ENCODE measurements at places on chromosomes 5 and 9.

DNA sequence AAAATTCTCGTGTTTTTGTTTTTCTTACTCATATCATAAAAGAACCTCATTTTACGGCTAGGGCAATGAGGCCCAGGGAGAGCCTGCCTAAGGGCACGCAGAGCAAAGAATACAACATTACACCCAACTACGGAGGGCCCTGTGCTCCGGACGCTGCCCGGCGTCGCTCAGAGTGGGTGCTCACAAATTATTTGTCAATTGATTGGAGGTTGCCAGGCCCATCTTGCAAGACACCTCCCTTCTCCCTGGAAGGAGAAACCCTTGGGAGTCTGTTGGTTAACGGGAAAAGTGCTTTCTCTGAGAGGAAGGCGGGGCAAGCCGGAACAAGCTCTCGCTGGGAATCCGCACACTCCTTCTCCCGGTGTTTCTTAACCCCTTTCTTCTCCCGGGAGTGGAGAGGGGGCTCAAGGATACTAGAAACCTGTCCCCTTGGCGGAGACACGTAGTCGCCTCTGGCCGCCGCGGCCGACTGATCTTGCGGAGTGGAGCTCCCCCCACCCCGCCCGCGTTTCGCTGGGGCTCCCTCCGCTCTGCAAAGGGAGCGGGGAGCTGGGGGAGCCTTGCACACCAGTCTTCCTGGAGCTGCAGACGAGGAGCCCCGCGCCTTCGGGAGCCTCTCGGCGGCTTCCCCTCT, 599.3 kb upstream of the SGCD start:
- no peaks in the 10 kb centered on the region for H3K4me1 ChIP-seq
- no peak overlapping the region for H3K27ac ChIP-seq
- peak overlapping the region; percentile 36 for H3K4me3 ChIP-seq
- DNase-seq, result no peak
- H3K36me3 ChIP-seq, result no peaks in the 10 kb centered on the region

DNA sequence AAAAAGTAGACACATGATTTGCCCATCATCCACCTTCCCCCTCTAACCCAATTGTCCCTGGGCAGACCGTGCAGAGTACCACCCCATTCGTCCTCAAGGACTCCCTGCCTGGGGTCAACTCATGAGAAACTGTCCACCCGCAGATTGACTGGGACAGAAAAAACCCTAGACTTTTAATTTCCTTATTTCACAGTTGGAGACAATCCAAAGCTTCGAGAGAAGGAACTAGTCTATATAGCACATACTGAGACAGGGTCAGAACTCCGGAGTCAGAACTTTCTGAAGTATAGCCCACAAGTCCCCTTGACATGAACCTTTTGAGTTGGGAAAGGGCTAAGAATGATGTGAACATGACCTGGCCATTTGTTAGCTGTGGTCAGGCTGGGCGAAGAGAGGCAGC, 7.5 kb upstream of the GPX3 start:
- H3K27me3 ChIP-seq, result no peaks in the 10 kb centered on the region
- H3K36me3 ChIP-seq, result no peaks in the 10 kb centered on the region
- DNase-seq, result no peak
- H3K4me3 ChIP-seq, result no peak overlapping the region
- no peaks in the 10 kb centered on the region for H3K4me1 ChIP-seq

DNA sequence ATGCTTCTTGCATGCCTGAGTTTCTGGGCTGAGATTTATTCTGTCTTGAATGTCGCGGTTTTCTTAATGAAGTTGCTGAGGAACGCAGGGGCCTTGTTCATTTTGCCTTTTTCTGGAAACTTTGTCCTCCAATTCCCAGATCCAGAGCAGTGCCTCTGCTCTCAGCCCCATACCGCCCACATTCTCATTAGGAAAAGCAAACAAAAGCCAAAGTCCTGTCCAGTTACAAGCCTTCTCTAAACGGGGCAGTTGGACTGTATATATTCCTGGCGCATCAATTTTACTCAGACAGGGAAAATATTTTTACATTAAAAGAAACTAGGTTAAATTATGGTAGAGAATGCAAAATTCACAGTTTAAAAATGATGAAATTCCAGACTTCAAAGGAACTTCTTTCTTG, 1.2 kb upstream of the PSAT1 start:
- H3K4me3 ChIP-seq, result no peak overlapping the region
- no peaks in the 10 kb centered on the region for H3K36me3 ChIP-seq
- H3K27me3 ChIP-seq, result peaks cover 23% of the 10 kb centered on the region
- DNase-seq, result no peak
- H3K27ac ChIP-seq, result no peak overlapping the region
- peaks cover 2% of the 10 kb centered on the region for H3K4me1 ChIP-seq

GRCh38 chr9:389159-389558, 174.5 kb downstream of the DOCK8 start:
- no peaks in the 10 kb centered on the region for H3K27me3 ChIP-seq
- no peak overlapping the region for H3K27ac ChIP-seq
- no peak overlapping the region for H3K4me3 ChIP-seq
- no peak for DNase-seq

- no peaks in the 10 kb centered on the region for H3K4me1 ChIP-seq
- H3K4me3 ChIP-seq, result no peak overlapping the region
- no peak for DNase-seq
- no peak overlapping the region for H3K27ac ChIP-seq
- no peaks in the 10 kb centered on the region for H3K27me3 ChIP-seq
Observed at GRCh38 chr5:151820271-151820670, 48.5 kb downstream of the G3BP1 start.

- H3K36me3 ChIP-seq, result no peaks in the 10 kb centered on the region
- H3K27me3 ChIP-seq, result no peaks in the 10 kb centered on the region
- H3K27ac ChIP-seq, result no peak overlapping the region
- no peak for DNase-seq
Observed at GRCh38 chr5:92519811-92520632, 1061.0 kb downstream of the NR2F1-AS1 start.

DNA sequence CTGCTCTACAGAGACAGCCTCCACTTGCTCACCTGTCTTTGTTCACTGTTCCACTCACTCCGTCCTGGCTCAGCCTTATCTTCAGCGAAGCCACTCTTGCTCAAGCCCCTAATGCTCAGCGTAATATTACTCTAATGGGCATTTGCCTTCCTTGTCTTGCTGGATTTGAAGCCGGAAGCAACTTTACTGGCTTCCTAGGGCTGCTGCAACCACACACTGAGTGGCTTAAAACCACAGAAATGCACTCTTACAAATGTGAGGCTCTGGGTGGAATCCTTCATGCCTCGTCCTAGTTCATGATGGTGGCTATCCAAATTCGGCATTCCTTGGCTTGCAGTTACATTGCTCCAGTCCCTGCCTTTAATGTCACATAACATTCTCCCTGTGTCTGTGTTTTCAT, 85.5 kb upstream of the MARCHF11 start:
- no peaks in the 10 kb centered on the region for H3K4me1 ChIP-seq
- no peaks in the 10 kb centered on the region for H3K36me3 ChIP-seq
- no peaks in the 10 kb centered on the region for H3K27me3 ChIP-seq
- H3K4me3 ChIP-seq, result no peak overlapping the region

DNA sequence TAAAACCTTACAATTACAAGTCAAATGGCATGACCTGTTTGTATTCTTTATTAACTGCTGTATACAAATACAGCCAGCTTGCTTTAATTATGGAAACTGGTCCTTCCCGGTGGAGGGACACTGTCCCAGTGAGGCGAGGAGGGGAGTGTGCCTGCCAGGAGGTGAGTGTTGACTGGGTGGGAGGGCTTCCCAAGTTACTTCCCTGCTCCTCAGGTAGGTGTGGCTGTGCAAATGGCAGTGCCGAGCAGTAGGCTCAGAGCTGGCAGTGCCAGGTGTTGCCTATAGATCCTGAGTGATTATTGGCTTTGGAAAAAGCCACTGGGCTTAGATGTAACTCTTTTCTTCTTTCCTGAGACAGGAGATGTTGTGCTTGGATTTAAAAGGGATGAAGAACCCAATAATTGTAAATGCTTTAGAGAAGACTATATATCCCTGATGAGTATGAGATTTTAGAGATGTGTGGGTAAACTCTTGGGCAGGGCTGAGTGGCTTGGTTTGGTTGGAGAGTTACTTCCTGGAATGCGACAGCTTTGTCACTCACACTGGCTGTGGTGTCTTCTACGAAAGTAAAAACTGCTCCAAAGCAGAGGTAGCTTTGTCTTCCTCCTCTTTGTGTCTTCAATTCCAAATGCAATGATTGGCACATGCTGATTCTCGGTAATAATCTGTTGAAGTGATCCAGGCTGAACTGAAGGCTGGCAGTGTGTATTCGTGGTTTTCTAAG, 43.7 kb downstream of the GLRX start:
- peaks cover 6% of the 10 kb centered on the region for H3K36me3 ChIP-seq
- H3K4me1 ChIP-seq, result peaks cover 34% of the 10 kb centered on the region
- peak overlapping the region; percentile 52 for H3K4me3 ChIP-seq
- DNase-seq, result no peak
- H3K27me3 ChIP-seq, result no peaks in the 10 kb centered on the region
- peak overlapping the region; percentile 21 for H3K27ac ChIP-seq

DNA sequence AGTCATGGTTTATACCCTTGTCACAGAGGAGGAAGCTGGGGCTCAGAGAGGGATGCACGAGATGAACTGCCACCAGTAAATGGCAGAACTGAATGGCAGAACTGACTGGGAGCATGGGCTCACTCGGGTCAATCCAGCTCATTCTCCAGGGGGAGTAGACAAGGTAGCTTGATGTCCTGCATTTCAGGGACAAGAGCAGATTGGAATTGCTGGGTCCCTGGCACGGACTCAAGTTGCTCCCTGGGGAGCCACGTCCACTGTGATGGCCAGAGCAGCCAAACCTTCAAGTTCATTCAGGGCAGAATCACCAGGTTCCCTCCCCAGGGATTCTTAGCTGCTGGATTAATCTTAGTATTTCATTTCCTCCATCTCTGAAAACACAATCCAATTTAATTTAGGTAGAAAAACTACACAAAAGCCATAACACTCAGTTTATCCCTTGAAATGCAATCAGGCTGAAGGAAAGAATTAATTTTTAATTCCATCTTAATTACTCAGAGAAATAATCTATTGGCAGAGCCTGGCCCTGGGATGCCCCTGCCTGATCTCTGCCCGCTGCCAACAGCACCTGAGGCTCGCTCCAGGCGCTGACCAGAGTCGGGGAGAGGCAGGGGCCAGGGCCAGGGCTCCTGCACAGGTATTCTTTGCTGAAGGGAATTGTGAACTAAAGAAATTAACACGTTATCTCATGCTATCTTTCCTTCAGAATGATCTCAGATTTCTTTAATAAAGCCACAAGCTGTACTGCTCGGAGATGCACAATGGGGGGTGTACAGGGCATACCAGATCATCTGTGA, 42.0 kb upstream of the UNC5A start:
- no peaks in the 10 kb centered on the region for H3K4me1 ChIP-seq
- H3K27ac ChIP-seq, result no peak overlapping the region
- H3K36me3 ChIP-seq, result no peaks in the 10 kb centered on the region
- DNase-seq, result no peak

- no peak for DNase-seq
- H3K27me3 ChIP-seq, result no peaks in the 10 kb centered on the region
- no peaks in the 10 kb centered on the region for H3K4me1 ChIP-seq
- no peaks in the 10 kb centered on the region for H3K36me3 ChIP-seq
- no peak overlapping the region for H3K4me3 ChIP-seq
Observed at GRCh38 chr9:87346061-87346665, 151.5 kb upstream of the DAPK1 start.

DNA sequence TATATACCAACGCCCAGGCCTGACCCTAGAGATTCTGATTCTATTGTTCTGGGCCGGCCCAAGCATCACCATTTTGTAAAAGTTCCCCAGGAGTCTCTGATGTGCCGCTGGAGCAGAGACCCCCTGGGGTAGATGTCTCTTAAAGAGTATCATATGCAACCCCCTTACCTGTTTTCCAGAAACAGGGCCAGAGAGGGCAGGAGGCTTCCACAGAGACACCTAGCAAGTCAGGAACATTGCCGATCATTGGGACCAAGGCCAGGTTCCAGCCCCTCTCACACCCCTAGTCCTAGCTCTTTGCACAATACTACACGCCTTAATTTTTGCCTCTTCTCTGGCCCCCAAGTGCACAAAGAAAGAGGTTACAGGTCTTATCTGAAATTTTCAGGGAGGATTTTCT, 63.8 kb downstream of the TMOD1 start:
- peaks cover 8% of the 10 kb centered on the region for H3K4me1 ChIP-seq
- no peak for DNase-seq
- no peak overlapping the region for H3K27ac ChIP-seq
- no peaks in the 10 kb centered on the region for H3K36me3 ChIP-seq

- no peaks in the 10 kb centered on the region for H3K36me3 ChIP-seq
- H3K4me3 ChIP-seq, result no peak overlapping the region
- no peak overlapping the region for H3K27ac ChIP-seq
- DNase-seq, result no peak
Observed at GRCh38 chr9:32723789-32724325, 59.5 kb upstream of the TMEM215 start.

- no peaks in the 10 kb centered on the region for H3K36me3 ChIP-seq
- no peak overlapping the region for H3K27ac ChIP-seq
- DNase-seq, result no peak
- H3K4me1 ChIP-seq, result peaks cover 5% of the 10 kb centered on the region
- no peaks in the 10 kb centered on the region for H3K27me3 ChIP-seq
- no peak overlapping the region for H3K4me3 ChIP-seq
Observed at GRCh38 chr5:96716007-96716406, 53.8 kb downstream of the CAST start.

GRCh38 chr9:107707428-107707837, 217.9 kb upstream of the KLF4 start:
- H3K27me3 ChIP-seq, result no peaks in the 10 kb centered on the region
- no peak overlapping the region for H3K4me3 ChIP-seq
- peaks cover 16% of the 10 kb centered on the region for H3K4me1 ChIP-seq
- DNase-seq, result no peak

DNA sequence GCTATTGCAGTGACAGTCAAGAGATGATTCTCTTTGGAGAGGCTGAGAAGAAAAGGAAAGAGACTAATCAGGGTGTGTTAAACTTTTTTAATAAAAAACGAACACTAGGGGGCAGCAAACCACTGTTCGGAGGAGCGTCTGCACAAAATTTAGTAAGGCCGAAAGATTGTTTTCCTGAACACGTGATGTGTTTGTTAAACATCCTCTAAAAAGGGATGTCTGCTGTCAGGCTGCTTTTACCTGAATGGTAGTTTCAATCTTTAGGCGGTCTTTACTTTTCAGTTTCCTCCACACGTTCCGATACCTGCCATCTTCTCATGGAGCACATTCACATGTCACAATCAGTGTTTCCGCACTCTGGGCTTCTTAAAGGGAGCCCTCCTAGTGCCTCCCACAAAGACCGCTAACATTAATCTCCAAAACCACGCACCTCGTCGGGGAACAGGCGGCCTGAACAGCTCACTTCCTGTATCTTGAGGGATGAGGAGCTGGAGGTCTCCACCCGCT, 125.2 kb downstream of the GPBP1 start:
- peaks cover 9% of the 10 kb centered on the region for H3K4me1 ChIP-seq
- no peak overlapping the region for H3K27ac ChIP-seq
- peak; percentile 84 for DNase-seq
- H3K36me3 ChIP-seq, result no peaks in the 10 kb centered on the region
- no peaks in the 10 kb centered on the region for H3K27me3 ChIP-seq

GRCh38 chr5:37121027-37121426, 128.1 kb downstream of the CPLANE1 start:
- H3K4me1 ChIP-seq, result no peaks in the 10 kb centered on the region
- peak overlapping the region; percentile 16 for H3K27ac ChIP-seq
- H3K36me3 ChIP-seq, result peaks cover 2% of the 10 kb centered on the region

DNA sequence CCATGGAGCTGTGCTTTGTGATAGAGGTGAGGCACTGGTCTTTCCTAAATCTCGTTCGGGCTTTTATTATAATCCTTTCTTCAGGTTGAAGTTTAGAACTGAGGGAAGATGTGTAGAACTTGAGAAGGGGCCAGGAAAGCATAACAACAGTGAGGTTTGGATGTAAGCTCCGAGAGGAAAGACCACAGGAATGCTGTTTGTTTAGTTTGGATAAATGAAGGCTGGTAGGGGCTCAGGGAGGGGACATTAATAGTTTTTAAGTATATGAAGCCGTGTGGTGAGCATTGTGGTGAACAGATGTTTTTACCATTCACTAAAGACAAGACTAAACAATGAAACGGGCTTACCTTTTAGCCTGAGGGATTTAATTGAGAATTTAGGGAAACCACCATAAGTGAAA, 130.8 kb downstream of the ARHGAP26 start:
- peaks cover 6% of the 10 kb centered on the region for H3K4me1 ChIP-seq
- no peaks in the 10 kb centered on the region for H3K27me3 ChIP-seq
- no peak overlapping the region for H3K4me3 ChIP-seq
- peaks cover 7% of the 10 kb centered on the region for H3K36me3 ChIP-seq

Measured in common myeloid progenitor, CD34-positive (primary cell).